NCI-H1417 treated with DMSO at 0.1 percent for 48 hours (cell line): ENCODE measurements at places on chromosomes 7 and 10.

DNA sequence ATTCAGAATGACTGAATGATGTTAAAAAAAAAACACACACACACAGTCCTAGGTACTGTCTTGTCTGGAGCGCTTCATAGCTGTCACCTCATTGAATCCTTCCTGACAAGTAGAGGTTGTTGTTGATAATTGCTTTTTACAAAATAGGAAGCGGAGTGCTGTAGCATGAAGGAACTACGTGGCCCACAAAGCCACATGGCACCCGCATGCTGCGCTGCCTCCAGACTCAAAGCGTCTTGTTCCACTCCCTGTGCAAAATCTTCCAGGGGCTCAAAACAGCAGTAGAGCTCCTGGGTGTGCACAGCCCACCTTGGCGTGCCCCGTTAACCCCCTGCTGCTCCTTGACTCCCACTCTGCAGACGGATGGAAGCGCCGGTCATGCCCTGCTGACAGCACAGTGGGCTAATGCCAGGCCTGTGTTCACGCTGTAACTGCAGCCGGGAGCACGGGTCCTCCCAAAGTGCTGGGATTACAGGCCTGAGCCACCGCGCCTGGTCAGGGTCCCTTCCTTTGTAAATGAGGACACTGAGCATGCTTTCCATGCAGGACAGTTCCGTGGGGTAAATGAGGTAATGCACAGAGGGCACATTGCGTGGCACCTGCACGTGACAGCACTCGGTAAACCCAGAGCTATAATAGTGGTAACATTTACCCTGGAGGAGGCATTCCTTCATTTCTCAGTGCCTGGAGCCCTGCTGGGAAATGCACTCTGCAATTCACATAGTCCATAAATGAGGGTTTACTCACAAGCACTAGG lies 91.1 kb upstream of the GNA12 start:
- no peak for DNase-seq

DNA sequence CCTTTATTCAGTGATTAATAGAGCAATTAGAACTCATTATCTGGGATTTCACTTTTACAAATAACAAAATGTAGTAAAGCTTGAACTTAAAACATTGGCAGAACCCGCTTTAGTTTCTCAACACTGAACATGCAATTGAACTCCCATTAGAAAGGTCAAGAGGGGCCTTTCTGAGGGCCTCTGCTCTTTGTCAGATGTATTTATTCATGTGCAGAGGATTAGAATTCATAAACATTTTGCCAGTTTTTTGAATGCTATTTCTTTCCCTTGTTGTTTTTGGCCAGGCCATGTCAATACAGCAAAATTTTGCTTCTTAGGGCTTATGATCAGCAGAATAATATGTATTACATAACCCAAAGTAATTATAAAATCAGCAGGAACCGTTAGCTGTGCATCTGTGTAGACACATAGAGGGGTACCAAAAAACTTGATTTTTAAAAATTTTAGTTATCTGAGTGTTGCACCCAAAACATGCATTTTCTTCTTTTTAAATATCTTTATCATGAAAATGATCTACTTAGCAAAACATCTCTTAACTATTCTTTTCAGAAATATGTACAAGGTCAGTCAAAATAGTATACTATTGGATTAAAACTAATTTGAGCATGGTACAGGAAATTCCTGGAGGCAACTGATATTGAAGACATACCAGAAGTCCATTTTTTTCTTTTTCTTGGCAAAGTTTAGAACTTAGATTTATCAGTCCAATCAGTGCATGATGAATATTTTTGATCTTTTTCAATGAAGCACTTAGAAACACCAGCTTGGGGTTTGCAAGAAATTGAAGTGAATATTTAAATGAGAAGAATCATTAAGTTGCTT lies 177.5 kb downstream of the TWIST1 start:
- DNase-seq: no peak

- no peak for DNase-seq
These were observed 259.7 kb upstream of the HABP2 start for GRCh38 chr10:113293167-113293566.

- DNase-seq: no peak
These were observed 13.1 kb upstream of the TCAF1 start for GRCh38 chr7:143914938-143915652.

DNA sequence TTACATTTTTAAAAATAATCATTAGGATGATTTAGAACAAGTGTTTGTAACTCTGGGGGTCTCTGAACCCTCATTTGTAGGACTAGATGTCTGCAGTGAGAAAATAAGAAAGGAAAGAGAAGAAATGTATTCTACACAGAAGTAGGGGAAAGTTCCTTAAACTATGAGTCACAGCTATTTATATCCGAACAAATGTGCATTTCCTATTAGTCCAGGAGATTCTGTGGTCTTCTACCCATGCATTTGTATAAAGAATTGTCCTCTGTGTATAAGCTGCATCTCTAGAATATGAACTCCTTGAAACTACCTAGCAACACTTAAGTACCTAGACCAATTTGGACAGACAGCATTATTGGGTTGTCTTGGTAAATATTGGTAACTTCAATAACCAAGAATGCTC lies 15.9 kb upstream of the CD36 start:
- DNase-seq: no peak

GRCh38 chr10:55051515-55051914 lies 250.5 kb upstream of the PCDH15 start:
- DNase-seq: no peak

DNA sequence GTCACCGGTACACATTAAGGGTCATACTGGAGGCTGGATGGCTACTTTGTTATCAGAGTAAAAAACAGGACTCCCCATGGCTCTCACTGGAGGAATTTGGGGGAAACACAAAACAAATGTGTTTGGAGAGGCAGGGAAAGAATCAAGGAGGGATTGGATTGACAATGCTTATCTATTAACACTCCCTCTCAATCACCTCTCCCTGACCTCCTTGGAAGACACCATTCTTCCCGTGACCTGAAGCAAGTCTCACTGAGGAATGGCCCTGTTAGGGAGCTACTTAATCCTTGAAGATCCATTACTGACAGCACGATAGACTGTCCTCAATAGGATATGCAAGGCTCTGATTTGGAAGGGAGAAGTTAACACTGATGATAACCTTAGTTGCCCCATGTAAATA lies 242.1 kb upstream of the PTN start:
- DNase-seq: no peak

DNA sequence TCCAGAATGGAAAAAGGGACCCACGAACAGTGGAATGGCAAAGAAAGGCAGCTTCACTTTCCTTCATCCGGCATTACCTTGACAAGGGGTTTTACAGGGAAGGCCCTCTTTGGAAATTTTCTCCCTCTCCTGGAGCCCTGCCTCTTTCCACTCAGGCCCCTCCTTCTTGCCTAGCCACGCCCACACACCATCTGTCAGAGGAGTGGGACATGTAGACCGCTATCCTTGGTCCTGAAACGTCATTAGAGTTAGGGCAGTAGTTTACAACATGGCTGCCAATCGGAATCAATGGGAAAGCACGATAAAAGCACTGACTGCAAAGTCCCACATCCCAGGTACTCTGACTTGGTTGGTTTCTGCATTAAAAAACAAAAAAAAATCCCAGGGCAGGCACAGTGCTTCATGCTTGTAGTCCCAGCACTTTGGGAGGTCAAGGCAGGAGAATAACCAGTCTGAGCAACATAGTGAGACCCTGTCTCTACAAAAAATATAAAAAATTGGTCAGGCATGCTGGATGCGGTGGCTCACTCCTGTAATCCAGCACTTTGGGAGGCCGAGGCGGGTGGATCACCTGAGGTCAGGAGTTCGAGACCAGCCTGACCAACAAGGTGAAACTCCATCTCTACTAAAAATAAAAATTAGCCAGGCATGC lies 96.4 kb downstream of the MARCHF5 start:
- no peak for DNase-seq

DNA sequence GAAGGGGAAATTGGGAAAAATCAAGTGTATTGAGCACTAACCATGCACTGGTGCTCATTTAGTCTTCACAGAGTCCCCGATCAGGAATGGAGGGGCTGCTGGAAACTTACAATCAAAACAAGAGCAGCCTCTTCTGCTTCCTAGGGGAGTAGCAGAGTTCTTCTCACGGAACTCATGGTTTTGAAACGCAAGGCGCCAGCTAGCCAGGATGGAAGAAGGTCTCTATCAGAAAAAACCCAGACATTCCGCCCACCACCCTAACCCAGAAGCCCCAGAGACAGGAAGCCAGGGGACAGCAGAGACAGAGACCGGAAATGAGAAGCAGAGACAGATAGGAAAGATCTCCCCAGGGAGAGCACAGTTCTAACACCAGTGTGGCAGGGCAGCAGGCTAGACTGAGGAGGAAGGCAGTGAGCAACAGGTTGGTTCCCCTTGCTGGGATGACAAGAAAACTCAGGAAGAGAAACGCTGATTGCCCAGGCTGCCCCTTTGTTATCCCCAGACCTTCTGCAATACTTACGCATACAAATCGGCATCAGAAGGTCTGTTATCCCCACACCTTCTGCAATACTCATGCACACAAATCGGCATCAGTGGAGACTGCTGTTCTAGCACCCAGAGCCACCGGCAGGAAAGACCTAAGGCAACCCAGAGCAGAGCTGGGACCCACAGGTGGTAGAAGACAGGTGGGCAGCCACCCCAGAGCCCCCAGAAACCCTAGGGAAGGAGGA lies 99.2 kb downstream of the CPXM2 start:
- DNase-seq: no peak

GRCh38 chr10:83931669-83932068 lies 207.6 kb upstream of the GHITM start:
- DNase-seq: no peak

DNA sequence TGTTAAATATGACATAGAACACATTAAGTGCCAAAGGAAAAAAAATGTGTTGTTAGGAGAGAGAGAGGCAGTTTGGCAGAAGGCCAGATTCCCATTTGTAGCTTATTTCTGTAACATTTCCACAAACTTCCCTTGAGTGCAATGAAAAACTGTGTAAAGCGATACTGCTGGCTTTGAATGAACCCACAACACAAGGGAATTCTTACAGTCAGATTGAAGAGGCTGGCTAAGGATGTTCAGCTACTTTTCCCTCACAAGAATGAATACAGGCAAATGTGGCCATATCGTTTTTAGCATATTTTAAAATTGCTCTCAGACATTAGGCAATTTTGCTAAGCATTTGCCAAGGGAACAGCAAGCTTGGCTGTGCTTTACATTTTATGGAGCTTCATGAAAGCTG lies 614.1 kb upstream of the FZD8 start:
- DNase-seq: no peak

GRCh38 chr10:101028446-101029337 lies 2.2 kb downstream of the PDZD7 start:
- no peak for DNase-seq

- DNase-seq: peak; percentile 36
These were observed 7.1 kb upstream of the MUC3A start for GRCh38 chr7:100942045-100942774.

GRCh38 chr7:7242899-7243298 lies 60.6 kb downstream of the C1GALT1 start:
- DNase-seq: no peak

DNA sequence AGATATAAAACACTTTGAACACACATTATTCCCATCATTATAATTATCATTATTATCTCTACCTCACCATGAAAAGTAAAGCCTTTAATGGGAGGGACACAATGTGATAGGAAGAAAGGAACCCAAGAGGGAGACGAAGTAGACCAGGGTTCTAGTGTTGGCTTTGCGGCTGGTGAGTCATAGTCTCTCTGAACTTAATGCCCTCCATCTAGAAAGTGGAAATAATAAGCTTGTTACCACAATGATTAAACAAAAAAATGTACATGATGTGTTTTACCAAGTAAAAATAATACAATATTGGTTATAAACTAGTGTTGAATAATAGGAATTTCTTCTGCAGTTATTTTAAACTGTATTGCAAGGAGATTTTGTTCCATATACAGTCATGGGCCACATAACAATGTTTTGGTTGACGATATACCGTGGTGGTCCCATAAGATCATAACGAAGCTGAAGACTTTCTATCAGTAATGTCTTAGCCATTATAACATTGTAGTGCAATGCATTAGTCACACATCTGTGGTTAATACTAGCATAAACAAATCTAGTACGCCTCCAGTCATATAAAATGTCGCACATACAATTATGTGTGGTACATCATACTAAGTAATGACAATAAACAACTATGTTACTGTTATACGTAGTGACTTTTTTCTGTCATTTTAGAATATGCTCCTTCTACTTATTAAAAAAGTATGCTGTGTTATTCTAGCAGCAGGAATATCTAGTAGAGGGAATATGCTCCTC lies 450.6 kb upstream of the SORCS1 start:
- no peak for DNase-seq

GRCh38 chr10:72740528-72740927 lies 48.6 kb downstream of the MCU start:
- no peak for DNase-seq

- DNase-seq: no peak
These were observed 45.9 kb downstream of the DOCK4 start for GRCh38 chr7:112160130-112160770.

DNA sequence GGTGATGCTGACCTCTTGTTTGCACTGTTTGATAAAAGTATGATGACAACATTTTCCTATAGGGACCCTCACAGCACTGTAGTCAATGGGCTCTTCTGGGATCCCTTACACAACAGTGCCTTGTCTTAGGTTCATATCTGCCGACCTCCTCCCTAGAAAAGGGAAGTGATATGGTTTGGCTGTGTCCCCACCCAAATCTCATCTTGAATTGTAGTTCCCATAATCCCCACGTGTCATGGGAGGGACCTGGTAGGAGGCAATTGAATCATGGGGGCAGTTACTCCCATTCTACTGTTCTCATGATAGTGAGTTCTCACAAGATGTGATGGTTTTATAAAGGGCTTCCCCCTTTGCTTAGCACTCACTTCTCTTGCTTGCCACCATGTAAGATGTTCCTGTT lies 23.1 kb downstream of the ZC3HAV1 start:
- DNase-seq: no peak

GRCh38 chr7:120842121-120842621 lies 15.8 kb downstream of the TSPAN12 start:
- DNase-seq: peak; percentile 95

DNA sequence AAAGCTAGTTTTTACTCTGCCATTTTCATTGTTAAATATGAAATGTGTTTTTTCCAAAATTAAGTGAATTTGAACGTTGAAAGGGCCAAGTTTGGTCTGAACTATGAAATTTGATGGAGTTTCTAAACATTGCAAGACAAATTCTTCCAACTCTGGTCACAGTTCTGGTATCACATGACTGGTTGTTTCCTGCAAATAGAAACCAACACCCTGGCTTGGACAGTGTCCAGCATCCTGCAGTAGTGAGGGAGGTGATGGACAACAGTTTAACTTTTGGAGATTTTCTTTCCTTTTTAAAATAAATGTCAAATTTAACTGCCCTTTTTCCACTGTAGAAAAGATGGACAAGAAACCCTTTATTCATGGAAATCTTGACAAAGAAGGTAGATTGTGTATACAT lies 54.8 kb upstream of the AGBL3 start:
- no peak for DNase-seq

GRCh38 chr7:32890793-32891042 lies 842 bp downstream of the KBTBD2 start:
- no peak for DNase-seq

GRCh38 chr7:33742999-33743587 lies 162.2 kb upstream of the BMPER start:
- DNase-seq: no peak
